ENCODE measurements at places on chromosomes 3 and 15.

GRCh38 chr3:153853163-153853562 is 268.0 kb upstream of the ARHGEF26 start:
- no peak for DNase-seq

DNA sequence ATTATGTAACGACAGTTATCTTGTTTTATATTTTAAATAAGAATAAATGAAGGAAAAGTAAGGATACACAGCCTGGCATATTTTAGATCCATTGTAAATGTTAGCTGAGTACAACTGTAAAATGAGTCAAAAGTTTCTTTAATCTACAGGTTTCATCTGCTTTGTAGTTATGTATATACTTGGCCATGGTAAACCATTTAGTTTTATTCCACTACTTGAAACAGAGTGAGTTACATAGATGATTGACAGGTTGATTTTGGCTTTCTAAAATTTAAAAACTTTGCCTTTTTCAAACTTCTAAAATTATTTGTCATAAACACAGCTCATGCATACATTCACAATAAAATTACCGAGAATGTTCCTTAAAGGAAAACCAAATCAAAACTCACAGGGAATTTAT is 371.2 kb downstream of the ROBO1 start:
- DNase-seq, result no peak

- no peak for DNase-seq
Measured at GRCh38 chr3:151477591-151478334, 16.9 kb upstream of the IGSF10 start.

- DNase-seq, result no peak
Measured at GRCh38 chr15:66071921-66072295, 181.6 kb downstream of the MEGF11 start.

DNA sequence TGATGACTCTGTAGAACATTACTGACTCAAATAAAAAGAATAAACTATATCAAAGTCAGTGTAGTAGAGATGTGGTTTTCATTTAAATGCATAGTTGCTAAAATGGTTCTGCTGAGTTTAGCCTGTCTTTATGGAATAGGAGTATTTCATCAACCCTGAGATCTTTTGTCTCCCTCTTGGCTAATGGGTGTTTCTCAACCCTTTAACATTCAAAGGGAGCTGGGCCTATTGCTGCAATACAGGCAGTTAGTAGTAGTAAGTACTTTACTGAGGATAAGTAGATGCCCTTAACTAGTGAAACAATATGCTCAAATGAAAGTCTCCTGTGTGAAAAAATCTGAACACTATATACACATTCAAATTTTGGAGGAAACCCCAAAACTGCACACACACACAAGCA is 184.7 kb upstream of the TTC14 start:
- DNase-seq, result no peak

DNA sequence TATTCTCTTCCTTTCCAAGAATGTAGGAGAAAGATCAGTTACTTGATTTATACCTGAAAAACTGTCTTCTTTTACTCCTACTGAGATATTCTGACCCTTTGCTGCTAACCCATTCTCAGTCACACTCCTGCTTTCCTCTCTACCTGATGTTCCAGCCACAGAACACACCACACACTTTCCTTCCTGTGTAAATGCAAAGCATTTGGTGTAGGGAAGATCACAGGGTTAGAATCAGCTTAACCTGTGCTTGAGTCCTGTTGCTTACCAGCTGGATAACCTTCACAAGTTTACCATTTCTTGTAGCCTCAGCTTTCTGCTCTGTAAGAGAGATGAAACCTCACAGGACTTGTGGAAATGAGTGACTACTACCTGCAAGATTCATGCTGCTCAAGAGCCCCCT is 489.8 kb upstream of the GOLIM4 start:
- DNase-seq, result no peak
